ENCODE measurements at places on chromosomes 7 and 10.

- DNase-seq = no peak
These were observed 336.0 kb downstream of the ADARB2 start for GRCh38 chr10:1401071-1401965.

DNA sequence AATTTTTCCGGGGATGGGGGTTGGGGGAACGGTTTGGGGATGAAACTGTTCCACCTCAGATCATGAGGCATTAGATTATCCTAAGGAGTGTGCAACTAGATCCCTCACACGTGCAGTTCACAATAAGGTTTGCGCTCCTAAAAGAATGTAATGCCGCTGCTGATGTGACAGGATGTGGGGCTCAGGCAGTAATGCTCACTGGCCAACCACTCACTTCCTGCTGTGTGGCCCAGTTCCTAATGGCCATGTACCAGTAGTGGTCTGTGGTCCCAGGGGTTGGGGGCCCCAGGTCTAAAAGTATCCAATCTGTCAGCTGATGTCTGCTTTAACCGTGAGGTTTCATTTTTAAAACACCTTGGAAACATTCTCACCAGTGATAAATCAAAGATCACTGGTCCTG is 2.2 kb downstream of the STN1 start:
- peak; percentile 64 for DNase-seq

DNA sequence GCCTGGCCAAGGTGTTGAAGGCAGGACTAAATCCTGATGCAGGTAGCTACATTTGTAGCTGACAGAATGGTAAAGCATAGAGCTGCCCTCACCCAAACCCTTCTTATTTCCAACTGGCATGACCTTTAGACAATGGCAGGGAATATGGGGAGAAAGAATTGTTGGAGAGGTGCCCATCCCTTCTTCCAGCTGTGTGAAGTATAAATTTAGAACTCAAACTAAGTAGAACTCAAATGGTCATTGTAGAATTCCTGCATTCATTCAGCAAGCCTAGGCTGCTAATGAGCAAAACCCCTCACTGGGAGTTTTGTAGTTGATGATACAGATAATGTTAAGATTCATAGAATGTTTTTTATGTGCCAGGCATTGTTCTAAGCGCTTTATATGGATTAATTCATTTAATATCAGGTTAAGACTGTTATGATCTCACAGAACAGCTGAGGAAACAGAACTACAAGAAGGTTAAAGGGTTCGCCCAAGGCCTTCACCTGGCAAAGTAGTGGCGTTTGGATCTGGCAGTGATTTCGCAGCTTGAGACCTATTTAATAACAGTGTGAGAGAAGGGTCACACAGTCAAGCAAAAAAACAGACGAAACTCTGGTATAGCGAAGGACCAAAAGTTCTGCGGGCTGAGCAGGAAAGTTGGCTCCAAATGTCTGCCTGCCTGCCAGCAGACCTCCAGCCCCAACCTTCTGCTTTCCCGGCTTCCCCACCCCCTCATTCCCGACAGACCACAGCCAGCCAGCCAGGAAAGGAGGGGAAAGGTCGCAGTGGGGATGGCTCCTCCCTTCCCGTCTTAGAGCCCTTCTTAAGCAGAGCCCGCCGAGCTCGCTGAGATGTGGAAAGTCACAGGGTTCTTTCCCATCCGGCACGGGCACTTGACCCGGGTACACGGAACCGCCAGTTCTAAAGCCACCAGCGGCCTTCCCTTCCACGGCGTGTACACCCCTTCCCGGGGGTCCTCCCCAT is 1.6 kb upstream of the HILPDA start:
- no peak for DNase-seq

DNA sequence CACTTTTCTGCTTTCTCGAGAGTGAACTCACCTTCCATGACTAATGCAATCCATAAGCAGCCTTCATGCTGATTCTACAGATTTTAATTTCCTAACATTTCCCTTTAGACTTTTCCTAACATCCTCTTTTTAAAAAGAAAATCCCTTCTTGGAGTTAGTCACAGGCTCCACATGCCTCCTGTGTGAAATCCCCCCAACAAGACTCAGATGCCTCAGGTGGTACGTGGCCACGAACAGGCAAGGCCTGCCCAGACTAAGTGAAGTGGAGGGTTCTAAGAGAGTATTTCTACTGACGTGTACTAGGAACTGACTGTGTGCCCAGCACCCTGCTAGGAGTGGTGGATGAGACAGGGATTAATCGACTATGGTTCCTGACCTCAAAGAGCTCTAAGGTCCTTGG is 125.9 kb upstream of the HPS1 start:
- DNase-seq = no peak

DNA sequence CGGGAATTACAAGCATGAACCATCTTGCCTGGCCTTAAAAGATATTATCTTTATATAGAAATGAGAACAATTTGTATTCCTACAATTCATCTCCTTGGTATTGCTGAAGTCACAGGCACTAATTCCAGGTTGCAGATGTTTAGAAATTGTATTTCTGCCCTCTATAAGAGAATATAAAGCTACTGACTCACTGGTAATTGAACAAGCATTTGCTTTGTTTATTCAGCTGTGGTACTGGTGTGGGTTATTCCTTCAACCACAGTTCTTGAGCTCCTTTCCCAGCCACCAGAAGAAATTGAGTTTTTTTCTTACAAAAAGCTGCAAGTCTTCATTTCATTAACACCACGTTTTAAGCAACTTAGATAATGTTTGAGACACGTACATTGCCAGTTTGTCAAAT is 29.0 kb upstream of the MPP7 start:
- DNase-seq = no peak

GRCh38 chr7:150766334-150766709 is 29.1 kb downstream of the GIMAP5 start:
- DNase-seq = no peak

DNA sequence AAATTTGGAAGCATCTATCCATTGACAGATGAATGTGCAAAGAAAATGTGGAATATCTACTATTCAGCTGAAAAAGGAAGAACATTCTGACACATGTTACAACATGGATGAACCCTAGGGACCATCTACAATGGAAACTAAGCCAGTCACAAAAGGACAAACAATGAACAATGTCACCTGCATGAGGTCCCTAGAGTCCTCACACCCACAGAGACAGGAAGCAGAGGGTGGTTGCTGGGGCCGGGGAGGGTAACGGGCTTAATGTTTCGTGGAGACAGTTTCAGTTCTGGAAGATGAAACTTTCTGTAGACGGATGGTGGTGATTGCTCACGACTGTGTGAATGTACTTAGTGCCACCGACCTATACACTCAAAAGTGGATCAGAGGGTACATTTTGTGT is 282.9 kb downstream of the ADARB2 start:
- no peak for DNase-seq

GRCh38 chr7:35003679-35004303 is 33.5 kb downstream of the DPY19L1 start:
- no peak for DNase-seq

DNA sequence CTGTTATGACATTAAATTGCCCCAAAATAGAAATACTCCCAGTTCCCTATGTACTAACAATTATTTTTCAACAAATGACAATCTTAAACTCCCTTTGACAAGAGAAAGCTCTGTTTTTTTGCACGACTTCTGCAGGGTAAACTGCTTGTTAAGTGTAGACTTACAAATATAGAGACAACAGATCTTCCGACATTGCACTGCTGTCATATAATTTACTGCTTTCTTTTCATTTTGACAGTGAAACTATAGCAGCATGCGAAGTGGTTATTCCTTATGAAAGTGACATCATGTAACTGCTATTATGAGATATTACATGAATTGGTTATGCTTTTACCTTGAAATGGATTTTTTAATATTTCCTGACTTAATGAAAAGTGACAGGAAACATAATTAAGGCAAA is 659.9 kb downstream of the SDK1 start:
- DNase-seq = no peak

- DNase-seq = no peak
These were observed 10.1 kb downstream of the KIF5B start for GRCh38 chr10:32046151-32046550.

DNA sequence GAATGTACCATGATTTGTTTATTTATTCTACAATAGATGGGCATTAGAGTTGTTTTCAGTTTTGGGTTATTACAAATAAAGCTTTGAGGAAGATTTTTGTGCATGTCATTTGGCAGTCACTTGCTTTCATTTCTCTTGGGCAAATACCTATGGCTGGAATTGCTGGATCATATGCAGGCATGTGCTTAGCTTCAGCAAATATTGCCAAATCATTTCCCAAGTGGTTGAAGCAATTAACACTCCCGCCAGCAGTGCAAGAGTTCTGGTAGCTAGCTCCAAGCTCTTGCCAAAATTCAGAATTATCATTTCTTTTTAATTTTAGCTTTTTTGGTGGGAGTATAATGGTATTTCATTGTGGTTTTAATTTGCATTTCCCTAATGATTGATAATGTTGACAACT is 32.9 kb upstream of the PCBD1 start:
- no peak for DNase-seq

- no peak for DNase-seq
These were observed 94.7 kb downstream of the SORBS1 start for GRCh38 chr10:95466436-95466835.

- DNase-seq = no peak
These were observed 89.1 kb upstream of the PDCD4 start for GRCh38 chr10:110782616-110783015.

- DNase-seq = no peak
These were observed 9.6 kb upstream of the STRA8 start for GRCh38 chr7:135224027-135224426.

- no peak for DNase-seq
These were observed 354.7 kb upstream of the PHF14 start for GRCh38 chr7:10618953-10619352.

DNA sequence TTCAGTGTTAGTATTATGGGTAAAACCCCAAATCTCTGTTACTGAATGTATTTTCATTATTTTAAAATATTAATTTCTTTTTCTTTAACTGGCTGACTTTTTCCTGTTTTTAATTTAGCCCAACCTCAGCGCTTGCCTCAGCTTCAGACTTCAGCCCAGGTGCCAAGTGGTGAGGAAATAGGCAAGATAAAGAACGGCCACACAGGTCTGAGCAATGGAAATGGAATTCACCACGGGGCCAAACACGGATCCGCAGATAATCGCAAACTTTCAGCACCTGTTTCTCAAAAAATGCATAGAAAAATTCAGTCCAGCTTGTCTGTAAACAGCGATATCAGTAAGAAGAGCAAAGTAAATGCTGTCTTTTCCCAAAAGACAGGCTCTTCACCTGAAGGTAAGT is 57.5 kb downstream of the MDFIC start:
- no peak for DNase-seq

GRCh38 chr10:112615269-112615668 is 168.3 kb downstream of the VTI1A start:
- no peak for DNase-seq

GRCh38 chr7:27614095-27614494 is 48.6 kb downstream of the HIBADH start:
- no peak for DNase-seq

- DNase-seq = no peak
These were observed 73.5 kb upstream of the MACROH2A2 start for GRCh38 chr10:69979174-69979573.

DNA sequence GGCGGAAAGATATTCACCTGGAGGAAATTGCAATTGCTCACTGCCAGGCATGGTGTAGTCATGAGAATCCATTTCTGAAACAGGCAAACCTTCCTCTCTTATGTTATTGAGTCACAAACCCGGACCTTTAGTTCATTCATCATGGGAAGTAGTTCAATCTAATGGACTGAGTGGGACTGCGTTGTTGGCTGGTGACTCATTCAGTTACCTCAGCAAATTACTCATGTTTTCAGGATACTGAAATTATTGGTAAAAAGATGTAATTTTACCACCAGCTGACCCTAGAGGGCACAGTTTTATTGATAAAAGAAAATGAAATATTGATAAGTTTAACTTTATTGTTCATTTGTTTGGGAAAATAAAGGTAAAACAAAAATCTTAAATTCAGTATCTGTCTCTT is 1194.4 kb upstream of the SORCS1 start:
- peak; percentile 62 for DNase-seq

DNA sequence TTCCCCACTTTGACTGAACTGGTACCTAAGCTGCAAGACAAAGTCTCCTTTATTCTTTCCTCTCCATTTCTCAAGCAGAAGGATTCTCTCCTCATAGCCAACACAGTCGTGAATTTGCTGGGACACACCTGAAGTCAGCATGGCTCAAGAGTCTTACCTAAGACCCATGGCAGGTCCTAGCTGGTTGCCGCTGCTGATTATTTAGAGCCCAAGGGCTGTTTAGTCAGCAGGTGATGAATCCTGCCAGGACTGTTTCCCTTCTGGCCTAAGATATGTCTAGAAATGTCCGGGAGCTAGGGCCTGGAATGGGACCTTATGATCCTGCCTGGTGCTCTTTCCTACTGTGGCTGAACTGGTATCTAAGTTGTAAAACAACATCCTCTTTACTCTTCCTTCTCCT is 82.8 kb downstream of the AHCYL2 start:
- DNase-seq = no peak

All from activated CD4-positive, alpha-beta T cell treated with anti-CD3 and anti-CD28 coated beads, Interleukin-10, Interleukin-2, amounts not matched to agents 100 ng/mL and 50 ng/mL, durations not matched to agents 16 hours and 8 hours (primary cell).